GM06990 (cell line): ENCODE measurements at places on chromosomes 3 and 15.
A peak's percentile ranks its signal among the peaks of the same experiment; 100 is the strongest.

DNA sequence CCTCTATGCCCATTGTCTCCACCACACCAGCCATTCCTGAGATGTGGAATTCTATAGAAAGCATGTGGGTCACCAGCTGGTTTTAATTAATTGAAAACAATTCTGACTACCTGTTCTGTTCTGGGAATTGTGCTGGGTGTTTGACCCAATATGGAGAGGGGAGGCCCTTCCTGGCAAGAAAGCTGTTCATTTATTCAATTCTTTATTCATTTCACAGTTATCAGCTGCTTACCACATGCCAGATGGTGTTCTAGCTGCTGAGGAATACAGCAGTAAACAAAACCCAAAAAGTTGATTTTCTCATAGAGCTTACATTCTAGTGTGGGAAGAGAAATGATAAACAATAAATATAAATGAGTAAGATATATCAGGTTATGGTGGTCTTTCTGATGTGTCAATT lies 296.1 kb upstream of the RASGRP1 start:
- DNase-seq = no peak

DNA sequence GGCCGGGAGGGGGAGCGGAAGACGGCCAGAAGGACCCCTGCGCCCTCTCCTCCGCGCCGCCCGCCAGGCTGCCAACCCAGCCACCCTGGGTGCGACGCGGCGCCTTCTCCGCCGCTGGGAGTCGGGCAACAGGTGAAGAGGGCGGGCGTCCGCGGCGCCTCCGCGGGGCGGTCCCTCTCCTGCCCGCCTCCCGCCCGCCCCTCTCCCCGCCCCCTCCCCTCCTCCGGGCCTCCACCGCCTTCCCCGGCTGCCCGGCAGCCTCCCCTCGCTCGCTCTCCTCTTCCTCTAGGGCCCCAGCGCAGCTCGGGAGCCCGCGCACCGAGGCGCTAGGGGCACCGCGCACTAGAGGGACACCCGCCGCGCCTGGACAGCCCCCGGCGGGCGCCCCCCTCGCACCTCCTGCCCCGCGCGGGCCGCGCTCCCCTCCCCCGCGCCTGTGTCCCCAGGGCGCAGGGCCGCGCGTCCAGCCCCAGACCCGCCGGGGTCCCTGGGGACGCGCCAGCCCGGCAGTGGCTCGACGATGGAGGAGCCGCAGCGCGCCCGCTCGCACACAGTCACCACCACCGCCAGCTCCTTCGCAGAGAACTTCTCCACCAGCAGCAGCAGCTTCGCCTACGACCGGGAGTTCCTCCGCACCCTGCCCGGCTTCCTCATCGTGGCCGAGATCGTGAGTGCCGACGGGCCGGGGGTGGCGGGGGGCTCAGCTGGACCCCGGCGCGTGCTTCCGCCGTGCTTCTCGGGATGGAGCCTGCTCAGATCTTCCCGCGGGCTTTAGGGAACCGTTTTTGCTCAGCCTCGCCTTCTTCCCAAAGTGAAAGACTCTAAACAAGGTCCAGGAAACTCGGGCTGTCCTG lies at the start of gene CMTM8:
TSS of gene CMTM8 (plus strand) at position 228 of the 854 bp plus-strand sequence. CDS start at position 521, 293 bp downstream.
- peak; percentile 44 for DNase-seq

GRCh38 chr3:155488671-155489070 lies 195.2 kb upstream of the STRIT1 start:
- no peak for DNase-seq

- DNase-seq = peak; percentile 22
Observed at GRCh38 chr3:24494618-24495325, at the start of gene THRB. THRB (minus strand) TSS chr3:24494850.

DNA sequence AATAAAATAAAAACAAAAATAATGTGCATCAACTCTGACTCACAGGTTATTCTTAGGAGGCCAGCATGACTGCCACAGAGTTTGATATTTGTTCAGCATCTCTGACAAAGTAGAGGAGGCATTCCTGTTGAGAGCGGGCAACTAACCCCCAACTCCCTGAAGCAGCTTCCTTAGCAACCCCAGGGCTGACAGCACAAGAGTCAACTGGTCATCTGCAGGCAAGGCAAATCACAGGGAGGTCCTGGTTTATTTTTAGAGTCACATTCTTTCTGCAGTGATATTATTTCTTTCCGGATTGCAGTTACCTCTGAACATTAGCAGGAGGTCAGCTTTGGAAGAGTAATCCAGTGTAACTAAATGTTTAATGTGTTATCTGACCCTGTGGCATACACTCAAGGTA lies 273.0 kb downstream of the PLCL2 start:
- DNase-seq = no peak

DNA sequence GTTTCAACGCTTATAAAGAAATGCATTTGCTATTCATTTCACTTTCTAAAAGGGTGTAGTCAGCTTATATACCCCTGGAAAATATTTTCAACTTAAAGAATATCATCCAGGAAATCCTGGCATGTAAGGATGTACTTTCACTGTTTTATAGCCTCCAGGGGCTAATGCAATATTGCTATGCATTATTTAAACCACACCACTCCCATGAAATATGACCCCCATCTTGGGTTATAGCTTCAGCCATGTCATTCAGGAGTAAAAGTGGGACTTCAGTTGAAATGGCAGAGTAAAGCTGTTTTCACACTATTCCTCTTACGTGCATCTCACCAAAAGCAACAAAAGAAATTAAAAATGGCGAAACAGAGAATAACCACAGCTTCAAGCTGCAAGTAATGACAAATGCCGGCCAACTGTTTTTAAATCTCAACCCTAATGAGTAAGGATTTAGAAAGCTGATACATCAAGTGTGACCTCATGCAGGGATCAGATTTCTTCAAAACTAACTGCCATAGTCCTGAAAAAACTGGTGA lies 84.5 kb downstream of the COL6A6 start:
- no peak for DNase-seq

- no peak for DNase-seq
Observed at GRCh38 chr3:112925969-112926368, 48.9 kb downstream of the CD200R1 start.

- DNase-seq = no peak
Observed at GRCh38 chr3:99544786-99545281, 93.6 kb upstream of the COL8A1 start.

DNA sequence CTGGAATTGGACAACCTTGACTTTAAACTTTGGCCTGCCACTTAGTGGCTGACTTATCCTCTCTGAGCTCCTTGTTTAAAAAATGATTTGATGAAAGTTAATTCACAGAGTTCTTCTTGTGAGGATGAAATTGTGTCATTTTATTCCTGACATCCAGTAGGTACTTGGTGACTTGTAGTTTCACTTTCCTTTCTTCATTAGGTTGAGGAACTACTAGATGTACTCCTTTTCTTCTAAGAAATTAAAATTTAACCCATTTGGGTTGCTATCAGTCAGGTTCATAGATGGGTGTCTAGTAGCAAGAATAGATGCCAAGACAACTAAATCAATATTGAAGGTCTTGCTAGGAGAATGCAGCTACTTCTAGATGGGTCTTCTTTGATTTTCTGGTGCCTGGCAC lies 5.2 kb downstream of the NR1D2 start:
- peak; percentile 32 for DNase-seq

DNA sequence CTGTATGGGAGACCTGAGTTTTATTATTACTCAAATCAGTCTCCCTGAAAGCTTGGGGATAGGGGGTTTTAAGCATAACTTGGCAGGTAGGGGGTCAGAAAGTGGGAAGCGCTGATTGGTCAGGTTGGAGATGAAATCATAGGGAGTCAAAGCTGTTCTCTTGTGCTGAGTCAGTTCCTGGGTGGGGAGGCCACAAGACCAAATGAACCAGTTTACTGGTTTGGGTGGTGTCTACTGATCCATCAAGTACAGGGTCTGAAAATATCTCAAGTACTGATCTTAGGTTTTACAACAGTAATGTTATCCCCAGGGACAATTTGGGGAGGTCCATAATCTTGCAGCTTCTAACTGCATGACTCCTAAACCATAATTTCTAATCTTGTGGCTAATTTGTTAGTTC lies 17.8 kb upstream of the IQCF6 start:
- DNase-seq = no peak

DNA sequence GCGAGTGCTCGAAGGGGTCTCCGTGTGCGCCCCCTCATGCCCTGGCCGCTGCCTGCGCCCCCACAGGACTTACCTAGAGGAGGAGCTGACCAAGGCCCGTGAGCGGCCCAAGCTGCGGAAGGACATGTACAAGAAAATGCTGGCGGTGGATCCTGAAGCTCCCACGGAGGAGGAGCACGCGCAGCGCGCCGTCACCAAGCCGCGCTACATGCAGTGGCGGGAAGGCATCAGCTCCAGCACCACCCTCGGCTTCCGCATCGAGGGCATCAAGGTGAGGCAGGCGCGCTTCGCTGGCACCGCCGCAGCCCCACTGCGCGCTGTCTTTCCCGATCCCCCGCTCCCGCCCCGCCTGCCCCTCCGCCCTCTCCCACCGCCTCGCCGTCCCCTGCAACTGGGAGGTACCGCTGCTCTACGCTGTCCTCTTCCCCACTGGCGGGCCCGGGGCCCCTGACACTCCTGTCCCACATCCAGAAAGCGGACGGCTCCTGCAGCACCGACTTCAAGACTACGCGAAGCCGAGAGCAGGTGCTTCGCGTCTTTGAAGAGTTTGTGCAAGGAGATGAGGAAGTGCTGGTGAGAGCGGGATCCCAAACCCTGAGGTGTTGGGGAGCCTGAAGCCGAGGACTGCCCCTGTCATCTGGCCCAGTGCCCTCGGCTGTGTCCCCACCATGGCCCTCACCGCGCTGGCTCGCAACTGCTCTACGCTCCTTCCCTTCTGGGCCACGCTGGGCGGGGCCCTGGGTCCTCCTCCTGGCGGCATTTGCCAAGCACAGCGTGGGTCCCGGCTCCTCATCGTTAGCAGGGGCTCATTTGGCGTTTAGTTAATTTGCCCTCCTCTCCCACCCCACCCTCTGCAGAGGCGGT lies 8.5 kb downstream of the ITPKA start:
- DNase-seq = no peak
